ENCODE measurements at places on chromosomes 3 and 15.

- DNase-seq: no peak
Observed at GRCh38 chr3:121175083-121175482, 267.1 kb downstream of the STXBP5L start.

- no peak for DNase-seq
Observed at GRCh38 chr15:63324770-63325169, 47.4 kb downstream of the APH1B start.

- no peak for DNase-seq
Observed at GRCh38 chr15:85834651-85835050, 39.9 kb upstream of the KLHL25 start.

DNA sequence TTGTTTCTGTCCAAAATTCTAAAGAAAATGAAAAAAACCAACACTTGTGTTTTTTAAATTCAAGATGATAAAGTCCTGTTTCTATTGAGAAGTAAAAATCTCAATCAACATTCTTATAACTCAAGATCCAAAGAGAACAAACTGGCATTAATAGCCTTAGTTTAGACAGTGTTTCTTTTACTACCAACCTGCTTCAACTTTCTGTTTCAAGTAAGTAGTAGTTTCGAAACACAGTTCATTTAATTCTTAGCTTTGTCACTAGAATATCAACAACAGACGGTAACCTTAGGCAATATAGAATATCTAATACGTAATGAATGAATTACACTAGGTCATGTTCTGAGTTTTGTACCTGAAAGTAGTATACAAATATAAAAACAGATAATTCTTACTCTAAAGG is 23.7 kb downstream of the CIP2A start:
- DNase-seq: no peak

GRCh38 chr3:170256597-170256996 is 34.4 kb downstream of the PRKCI start:
- no peak for DNase-seq

DNA sequence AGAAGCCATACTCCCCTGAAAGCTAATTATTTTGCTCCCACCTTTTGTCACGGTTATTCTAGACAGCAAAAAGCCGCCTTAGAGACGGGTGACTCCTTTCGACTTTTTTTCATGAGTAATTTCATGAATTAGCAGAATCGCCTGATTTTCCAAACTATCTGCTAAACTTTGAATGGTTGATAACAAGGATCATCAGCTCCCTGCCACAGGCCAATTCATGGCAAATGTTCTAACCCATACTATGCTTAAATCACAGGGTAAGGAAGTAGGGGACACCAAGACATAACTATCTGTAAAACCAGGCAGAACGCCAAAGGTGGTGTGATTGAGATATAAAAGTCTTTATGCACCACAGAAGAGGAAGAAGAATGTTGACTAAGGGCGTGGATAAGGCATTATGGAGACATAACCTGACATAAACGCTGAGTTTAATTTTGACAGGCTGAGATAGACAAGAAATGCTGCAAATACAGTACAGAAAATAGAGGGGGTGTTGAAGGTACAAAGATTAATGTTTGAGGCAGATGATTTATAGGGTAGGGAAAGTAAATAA is 891 bp upstream of the DMXL2 start:
- no peak for DNase-seq

GRCh38 chr3:48952510-48953118 is 34.0 kb downstream of the ARIH2 start:
- DNase-seq: peak; percentile 4

DNA sequence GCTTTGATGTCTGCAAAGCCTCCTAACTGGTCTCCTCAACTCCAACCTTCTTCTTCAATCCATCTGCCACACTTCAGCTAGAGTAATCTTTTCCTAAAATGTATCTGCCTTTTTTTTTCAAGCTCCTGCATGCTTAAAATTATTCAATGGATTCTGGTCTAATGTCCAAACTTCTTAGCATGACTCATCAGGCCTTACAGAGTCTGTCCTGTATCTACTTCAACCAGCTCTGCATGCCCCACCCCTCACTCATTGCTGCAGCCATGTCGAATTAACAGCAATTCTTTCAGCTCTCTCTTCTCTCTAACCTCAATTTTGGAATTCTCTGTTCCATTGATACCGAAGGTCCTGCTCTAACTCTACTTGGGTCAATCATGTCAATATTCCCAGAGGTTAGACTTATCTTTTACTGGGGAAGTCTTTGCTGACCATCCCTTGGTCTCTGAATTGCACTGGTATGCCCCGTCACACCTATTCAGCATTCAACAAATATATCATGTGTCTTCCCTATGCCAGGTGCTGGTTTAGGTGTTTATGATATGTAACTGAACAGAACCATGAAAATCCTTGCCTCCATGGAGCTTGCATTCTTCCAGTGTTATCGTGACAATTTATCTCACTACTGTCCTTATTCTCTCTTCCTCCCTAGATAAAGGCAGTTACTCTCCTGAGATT is 88.5 kb upstream of the NANOGP8 start:
- no peak for DNase-seq

DNA sequence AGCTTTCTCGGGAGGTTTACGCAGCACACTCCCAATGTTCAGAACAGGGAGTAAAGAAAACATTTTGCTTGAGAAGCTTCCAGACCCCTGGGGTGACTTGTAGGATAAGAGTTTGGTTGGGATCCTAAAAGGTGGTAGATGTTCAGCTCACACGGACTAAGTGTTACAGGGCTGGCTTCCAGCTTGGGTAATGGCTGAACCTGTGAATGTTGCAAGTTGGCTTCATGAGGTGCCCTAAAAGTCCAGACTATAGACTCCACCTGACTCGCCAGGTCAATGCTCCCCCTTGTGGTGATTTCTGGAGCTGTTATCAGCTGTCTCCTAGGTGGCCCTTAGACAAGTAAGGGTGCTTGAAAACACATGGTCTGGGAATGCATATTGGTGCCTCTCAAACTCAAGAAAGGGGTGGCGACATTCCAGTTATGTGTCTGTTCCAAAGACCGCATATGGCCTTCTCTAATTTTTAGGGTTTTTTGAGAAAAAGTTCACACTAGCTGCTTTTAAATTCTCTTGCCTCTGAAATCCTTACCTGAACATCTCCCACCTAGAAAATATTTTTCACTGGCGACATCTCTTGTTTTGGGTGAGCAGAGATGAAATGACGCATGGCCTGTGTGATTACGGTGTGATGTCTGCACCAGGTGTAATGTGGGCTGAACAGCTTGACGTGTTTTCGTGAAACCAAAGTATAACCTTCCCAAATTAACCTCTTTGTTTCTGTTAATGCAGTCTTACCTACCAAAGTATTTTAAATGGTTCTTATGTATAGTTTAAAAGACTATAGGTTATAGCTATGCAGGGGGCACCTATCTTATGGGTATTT is 175.7 kb upstream of the KBTBD8 start:
- peak; percentile 6 for DNase-seq

- no peak for DNase-seq
Observed at GRCh38 chr3:193809106-193809505, 216.1 kb downstream of the OPA1 start.

DNA sequence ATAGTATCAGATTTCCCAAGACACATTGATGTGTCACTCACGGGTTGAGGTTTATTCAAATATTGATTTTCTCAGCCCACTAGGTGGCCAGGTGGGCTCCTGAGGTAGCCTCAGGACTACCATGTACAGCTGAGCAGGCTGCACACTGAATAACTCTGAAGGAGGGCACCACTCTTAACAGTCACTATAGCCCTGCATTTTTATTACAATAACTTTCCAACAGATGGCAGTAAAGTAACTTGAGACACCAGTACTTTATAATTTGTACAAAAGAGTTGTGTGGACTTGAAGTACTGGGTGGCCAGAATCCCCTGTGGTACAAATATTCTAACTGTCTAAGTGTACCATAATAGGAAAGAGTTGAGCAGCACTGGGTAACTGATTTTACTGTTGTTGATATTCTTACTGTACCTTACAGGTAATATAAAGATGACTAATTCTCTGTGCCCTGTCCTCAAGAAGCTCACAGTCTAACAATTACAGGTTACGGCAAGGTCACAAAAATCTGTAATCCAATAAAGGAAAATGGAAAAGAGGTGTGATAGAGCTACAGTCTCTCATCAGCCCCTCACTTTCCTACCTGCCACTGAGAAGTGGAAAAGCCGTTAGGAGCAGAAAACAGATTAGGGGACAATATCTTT is 76.0 kb downstream of the ETFA start:
- DNase-seq: no peak

- DNase-seq: no peak
Observed at GRCh38 chr15:69876064-69876940, 221.4 kb downstream of the TLE3 start.

GRCh38 chr15:81008312-81008711 is 7.6 kb downstream of the TLNRD1 start:
- no peak for DNase-seq

DNA sequence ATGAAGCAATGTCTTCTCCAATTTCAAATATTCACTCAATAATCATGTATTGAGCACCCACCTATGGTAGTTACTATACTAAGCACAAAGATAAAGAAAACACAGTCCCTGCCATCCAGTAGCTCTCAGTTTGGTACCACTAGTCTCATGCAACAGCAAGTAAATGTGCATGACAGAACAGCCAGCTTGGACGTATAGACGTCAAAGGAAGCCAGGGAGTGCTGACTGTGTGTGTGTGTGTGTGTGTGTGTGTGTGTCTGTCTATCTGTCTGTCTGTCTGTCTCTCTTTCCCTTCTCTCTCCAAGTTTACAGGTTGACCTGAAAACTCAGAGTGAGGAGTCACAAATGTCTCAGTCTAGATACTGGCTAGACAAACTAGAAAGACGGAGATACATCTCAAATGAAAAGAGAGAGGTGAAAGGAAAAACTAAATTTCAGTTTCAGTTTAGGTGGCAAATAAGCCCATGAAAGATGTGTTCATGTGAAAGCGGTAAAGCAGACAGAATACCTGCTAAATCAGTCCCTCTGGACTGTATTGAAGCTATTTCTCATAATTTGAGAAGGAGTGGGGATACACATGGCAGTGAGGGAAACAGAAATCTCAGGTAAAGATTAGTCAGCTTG is 141.1 kb upstream of the PTPRG start:
- DNase-seq: no peak

DNA sequence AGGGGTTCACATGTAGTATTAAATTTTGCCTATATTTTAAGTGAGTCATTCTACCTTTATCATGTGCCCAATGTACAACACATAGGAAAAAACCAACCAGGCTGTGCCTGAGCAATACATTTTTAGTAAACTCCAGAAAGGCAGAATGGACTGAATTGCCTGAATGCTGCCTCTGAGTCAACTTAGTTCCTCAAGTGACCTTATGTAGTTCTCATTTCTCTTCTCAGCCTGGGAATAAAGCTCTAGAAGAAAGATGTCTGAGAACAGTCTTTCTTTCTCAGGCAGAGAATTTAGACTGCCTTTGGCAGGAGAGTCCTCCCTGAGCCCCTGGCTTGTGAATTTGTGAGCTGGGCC is 13.0 kb downstream of the ST3GAL6 start:
- DNase-seq: no peak

DNA sequence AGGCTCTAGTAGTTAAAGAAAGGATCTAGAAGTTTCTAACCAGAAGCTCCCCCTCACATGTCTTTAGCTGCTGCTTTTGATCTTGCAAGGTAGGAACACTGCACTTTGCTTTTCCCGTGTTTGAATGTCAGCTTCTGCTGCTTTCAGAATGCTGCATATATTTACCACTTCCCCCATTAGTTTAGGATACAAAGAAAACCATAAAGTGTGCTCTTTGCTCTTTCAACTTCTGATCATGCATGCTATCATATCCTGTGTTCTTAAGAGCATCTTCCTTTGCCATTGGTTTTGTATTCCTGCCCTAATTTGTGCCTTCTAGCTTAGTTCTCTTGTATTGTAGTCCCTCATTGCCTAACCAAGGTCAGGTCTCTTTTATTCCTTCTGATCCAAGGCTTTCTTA is 43.3 kb downstream of the ZNF609 start:
- DNase-seq: no peak

DNA sequence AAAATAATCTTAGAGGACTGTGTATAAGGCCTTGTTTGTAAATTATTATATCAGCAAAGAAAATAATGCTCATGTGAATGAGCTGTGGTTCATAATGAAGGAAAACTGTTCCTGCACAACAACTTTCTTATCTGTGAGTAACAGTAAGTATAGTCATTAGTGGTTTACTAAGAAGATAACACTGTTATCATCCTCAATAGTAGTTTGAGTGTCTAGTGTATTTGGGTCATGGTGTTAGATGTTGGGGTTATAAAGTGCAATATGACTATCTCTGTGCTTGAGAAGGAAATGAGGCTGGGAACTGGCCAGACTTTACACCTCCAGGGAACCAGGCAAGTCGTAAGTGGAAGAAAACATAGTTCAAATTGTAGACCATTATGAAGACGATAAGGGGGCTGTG is 15.6 kb downstream of the VPS8 start:
- no peak for DNase-seq

DNA sequence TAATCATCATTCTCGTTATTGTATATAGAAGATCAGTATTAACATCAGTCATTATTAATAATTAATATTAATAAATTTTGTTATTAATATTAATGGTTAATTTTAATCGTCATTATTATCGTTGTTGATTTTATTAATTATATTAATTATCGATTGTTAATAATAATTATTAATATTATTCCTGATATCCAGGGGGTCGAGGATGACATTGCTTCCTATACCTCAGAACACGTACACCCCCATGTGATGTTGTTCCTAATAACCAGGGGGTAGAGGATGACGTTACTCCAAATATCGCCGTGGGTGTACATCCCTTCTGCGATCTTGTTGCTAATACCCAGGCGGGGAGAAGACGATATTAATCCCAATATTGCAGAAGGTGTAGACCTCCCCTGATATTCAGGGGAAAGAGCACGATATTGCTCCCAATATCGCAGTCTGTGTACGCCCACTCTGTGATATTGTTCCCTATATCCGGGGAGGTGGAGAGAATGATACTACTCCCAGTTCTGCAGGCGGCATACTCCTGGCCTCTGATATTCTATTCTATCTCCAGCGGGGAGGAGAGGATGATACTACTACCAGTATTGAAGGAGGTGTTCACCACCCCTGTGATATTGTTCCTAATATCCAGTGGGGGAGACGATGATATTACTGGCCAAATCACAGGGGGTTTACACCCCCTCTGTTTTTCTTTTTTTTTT is 22.3 kb upstream of the BMF start:
- DNase-seq: no peak

DNA sequence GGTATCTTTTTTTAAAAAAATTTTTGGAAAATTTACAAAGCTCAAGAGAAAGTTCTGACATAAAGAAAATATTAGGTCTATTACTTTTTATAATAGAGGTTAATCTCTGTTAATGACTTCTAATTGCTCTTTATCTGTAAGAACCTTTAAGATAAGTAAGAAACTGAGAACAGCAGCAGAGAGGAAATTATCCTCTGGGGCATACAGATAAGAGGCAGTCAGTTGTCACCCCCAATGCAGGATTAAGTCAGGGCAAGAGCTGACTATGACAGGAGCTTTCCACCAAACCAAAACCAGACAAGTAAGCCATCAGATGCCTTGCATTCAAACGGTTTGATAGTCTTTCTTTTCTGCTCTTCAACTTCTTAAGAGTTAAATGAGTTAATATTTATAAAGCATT is 149.0 kb downstream of the GSK3B start:
- DNase-seq: no peak

GRCh38 chr15:60710656-60711055 is 231.7 kb upstream of the ICE2 start:
- no peak for DNase-seq

GRCh38 chr15:75237316-75237982 is 20.7 kb upstream of the GOLGA6C start:
- no peak for DNase-seq

- no peak for DNase-seq
Observed at GRCh38 chr15:92922418-92923002, 22.4 kb downstream of the CHD2 start.

GRCh38 chr3:30470496-30470895 is 135.9 kb upstream of the TGFBR2 start:
- no peak for DNase-seq

GRCh38 chr3:194756791-194757325 is 71.2 kb downstream of the FAM43A start:
- no peak for DNase-seq

All from stimulated activated CD8-positive, alpha-beta memory T cell treated with anti-CD3 and anti-CD28 coated beads, Interleukin-4, amount 100 ng/mL, for 1 hour (primary cell).